ENCODE measurements at places on chromosomes 13 and 19.

DNA sequence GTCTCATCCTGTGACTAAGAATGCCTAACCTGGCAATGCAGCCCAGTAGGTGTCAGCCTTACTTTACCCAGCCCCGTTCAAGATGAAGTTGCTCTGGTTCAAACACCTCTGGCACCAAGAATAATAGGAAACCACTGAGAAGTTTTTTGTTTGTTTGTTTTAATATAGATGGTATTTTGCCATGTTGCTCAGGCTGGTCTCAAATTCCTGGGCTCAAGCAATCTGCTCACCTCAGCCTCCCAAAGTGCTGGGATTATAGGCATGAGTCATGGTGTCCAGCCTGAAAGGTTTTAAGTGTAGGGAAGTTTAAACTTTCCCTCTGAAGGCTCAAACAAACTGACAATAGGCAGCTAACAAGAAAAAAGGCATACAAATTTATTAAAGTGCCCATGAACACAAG is 51.2 kb upstream of the ABCC4 start:
- DNase-seq: no peak

DNA sequence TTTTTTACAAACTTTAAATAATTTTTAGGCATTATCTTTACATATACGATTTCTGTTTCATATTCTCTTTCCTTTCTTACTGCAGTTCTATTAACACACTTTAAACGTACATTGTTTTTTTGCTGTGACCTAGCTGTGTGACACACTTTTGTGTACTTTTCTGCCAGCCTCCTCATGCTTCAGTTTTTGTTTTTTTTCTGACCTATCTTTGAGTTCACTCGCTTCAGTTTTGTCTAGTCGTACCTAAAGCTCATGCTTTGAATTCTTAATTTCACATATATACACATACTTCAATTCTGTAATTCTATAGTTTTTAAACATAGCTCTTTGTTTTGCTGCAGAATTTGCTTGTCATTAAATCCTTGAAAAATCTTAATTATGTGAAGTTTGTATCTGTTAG is 150.4 kb downstream of the PDS5B start:
- no peak for DNase-seq

DNA sequence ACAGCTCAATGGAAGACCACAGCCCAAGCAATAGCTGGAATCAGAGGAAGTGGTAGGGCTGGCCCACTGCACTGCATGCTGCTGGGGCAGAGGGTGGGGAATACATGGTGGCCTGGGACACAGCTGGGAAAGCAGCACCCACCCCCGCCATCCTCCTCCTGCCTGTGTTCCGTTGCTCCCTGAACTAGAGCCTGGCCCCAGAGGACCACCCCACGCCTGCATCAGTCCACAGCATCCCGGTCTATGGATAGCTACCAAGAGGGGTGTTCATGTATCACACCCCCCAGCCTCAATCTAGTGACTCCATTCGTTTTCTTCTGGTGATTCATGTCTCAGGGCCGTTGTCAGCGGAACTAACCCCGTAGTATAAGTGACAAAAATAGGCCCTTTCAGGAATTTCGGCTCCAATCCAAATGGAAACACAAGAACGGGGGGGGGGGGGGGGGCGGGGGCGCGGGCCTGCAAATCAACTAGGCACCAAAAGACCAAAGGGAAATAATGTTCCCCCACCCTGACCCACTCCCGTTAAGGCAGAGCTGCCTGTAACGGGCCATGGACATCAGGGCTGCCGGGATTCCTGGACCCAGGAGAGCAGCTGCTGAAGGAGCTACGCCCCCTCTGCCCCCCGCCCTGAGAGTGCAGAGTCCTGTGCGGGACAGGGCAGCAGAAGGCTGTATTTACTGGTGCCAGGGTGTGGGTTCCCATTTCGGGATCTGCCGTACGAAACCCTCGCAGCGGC is 18.9 kb upstream of the EPHX3 start:
- no peak for DNase-seq

DNA sequence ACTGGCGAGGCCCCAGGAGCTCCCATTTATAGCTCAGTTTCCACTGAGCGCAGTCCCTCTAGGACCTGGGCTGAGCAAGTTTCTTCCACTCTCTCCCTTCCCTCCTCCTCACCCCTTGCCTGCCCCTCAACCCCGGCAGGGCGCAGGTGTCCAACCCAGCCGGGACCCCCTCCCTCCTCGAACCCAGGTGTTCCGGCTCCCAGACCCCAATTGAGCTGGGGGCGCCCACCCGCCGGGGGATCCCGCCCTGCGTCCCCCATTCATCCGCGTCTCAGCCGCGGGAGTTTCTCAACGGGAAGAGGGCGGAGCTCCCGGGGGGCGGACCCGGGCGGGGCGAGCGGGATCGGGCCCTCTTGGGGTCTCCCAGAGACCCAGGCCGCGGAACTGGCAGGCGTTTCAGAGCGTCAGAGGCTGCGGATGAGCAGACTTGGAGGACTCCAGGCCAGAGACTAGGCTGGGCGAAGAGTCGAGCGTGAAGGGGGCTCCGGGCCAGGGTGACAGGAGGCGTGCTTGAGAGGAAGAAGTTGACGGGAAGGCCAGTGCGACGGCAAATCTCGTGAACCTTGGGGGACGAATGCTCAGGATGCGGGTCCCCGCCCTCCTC is at the start of gene KIRREL2:
Gene KIRREL2 (plus strand): TSS at position 366 of the 604 bp plus-strand sequence. CDS start 209 bp downstream, at position 575.
- peak; percentile 86 for DNase-seq

DNA sequence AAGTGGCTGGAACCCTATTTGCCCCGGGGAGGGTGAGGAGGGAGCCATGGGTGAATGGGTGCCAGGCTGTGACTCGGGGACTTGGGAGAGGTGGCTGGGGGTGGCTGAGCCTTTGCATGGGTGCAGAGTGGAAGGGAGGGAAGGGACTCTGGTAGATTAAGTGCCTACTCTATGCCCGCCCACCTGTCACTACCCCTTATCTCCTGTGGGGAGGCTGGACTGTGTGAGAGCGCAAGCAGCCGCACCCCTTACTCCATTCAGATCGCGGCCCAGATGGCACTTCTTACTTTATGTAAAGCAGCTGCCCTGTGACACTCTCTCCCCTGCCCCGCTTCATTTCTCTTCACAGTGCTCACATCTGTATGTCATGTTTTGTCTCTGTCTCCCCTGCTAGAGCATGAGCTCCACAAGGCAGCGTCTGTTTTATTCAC is 2.9 kb downstream of the KASH5 start:
- no peak for DNase-seq

DNA sequence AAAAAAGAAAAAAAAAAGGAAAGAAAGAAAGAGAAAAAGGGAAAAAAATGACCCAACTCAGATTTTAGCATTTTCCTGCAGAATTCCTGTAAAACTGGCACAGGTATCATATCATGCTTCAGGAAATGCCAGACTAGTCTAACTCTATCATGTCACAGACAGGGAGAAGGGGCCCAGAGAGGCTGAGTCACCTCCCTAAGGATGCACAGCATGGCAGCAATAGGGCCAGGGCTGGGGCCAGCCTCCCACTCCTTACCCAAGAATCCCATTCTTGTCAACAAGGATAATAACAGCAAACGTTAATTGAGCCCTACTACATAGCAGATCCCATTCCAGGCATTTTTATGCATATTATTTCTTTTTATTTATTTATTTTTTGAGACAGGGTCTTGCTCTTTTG is 8.5 kb downstream of the GPR4 start:
- DNase-seq: no peak

DNA sequence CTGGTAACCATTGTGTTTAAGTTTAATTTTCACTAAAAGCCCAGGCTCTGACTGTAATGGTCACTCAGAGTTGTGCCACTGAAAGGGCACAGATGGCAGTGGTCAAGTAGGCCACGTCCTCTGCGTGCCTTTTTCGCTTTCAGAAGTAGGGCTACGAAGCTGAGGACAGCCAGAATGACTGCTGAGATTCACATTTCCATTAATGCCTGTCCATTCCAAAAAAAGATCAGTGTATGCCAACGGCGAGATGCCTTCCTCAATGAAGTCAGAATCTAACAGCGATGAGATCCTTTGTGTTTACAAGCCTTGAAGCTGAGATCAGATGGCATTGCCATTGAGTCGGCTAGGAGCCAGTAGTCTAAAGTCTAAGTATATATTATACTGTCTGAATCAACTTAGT is 311.3 kb downstream of the FGF14 start:
- no peak for DNase-seq

DNA sequence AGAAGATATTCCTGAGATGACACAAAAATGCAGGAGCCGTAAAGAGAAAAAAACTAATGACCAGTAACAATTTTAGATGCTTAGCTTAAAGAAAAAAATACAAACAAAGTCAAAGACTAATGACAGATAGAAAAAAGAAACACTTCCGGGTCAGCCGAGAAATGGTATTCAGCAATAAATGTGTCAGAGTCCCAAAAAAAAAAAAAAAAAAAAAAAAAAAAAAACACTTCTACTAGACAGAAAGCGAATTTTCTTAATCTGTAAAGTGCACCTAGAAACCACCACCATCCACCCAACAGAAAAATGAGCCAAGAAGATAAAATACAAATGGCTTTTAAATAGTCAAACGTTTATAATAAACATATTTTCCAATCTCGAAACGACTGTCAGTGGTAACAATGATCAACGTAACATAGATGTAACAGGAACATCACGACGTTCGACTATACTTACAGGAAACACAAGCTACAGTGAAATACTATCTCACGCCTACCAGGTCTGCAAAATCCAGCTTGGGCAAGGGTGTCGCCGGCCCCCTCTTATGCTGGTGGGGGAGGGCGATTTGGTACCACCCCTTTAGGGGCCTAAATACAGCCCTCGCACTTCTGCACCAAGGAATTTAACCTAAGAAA is 10.6 kb downstream of the ABHD17A start:
- no peak for DNase-seq

DNA sequence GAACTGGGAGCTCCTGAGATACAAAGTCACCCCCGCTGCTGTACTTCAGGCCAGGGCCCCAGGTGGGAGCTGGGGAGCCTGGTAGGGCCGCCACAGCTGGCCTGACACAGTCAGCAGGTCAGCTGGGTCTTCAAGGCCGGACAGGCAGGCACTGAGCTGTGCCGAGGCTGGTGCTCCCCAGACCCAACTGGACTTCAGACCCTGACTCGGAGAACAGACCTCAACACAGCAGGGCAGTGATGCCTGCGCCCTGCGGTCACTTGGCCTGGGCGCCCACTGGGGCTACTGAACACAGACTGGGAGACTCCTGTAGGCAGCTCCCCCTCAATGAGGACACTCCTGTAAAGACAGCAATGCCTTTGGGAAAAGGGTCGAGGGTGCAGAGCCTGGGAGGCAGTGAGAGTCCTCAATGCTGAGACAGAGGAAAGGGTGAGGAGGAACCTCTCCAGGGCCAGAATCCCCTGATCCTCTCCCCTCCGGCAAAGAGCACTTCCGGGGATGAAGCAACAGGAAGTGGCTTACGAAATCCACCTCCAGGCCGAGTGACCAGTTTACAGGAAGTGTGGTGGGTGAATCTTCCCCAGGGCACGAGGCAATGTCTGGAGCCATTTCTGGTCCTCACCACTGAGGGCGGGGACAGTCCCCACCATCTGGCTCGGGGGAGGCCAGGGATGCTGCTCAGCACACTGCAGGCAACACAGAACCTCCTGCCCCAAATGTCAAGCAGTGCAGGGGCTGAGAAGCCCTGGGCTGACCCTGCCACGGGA is 40.8 kb upstream of the ISYNA1 start:
- no peak for DNase-seq

DNA sequence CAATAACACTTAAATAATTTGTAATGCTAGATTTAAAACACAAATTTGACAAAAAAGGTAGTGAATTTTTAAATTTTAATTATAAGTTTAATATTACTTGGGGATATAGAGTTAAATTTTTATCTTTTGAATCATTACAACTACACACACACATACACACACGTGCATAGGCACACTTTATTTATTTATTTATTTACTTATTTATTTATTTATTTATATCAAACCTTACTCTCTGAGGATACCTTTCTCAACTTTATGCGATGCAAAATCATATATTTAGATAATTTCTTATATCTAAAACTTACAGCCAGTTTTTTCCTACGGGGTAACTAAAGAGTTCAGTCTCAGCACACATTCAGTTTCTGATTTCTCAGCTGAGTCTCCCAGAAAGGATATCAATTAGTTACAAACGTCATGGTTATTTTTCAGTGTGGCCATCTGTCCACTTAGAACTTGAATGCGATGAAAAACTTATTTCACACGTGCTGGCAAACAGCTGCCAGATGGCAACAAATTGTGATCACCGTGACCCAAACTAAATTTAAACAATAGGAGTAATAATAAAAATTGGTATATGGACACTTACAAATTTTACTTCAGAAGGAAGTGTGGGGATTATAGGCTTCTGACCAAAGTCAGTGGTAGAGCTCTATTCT is 683.1 kb upstream of the PRR20A start:
- DNase-seq: no peak

GRCh38 chr13:91660076-91660415 is 261.6 kb downstream of the GPC5 start:
- no peak for DNase-seq

DNA sequence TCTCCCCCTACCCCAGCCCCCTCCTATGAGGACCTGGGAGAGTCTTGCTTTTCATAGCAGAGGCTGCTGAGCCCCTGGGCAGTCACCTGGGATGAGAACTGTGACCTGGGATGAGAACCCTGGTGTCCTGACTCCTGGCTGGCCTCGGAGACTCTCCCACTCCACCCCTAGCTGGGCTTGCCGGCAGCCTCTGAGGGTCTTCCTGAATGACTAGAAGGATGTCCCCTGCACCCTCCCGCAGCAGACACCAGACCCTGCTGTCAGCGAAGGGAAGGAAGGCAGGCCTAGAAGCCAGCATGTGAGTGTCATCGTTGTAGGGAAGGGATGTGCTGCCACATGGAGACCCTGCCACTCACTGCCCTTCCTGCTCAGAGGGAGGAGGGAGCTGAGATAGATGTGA is 203.4 kb upstream of the ZNF536 start:
- DNase-seq: peak; percentile 33

DNA sequence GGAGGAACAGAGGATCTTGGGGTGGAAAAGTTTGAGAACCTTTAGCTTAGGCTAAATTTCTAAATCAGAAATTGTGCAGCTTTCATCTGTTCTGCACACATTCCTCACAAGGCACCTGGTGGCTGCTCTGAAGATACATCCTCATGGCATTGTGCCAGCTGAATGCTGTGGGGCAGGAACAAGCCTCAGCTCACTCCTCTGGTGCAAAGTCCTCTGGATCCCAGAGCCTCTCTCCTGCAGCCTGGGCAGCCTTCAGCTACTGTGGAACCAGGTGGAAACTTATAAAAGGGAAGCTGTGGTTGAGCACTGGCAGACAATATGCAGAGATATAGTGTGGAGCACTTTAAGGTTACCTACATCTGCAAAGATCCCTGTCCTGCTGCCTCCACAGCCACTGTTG is 72.3 kb downstream of the KCTD12 start:
- DNase-seq: no peak

- DNase-seq: no peak
Measured at GRCh38 chr19:33440682-33441081, 67.2 kb downstream of the CEBPG start.

DNA sequence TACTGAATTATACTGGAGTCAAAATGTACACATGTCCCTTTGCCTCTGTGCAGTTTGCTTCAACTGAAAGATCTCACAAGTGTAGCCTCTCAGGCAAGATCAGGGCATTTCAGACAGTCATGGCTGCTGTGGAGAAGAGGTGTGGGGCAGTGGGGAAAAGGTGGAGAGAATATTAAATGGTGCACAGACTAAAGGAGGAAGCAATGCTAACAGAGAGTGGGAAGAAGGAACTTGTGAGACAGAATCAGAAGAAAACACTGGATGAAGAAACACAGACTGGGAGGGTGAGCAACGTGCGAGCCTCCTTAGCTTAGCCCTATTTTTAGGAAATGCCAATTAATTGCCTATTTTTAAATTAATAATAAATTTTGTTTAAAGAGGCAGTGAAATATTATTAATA is 49.6 kb upstream of the RAP2A start:
- DNase-seq: no peak

GRCh38 chr19:12628040-12629022 is 17.6 kb downstream of the ZNF791 start:
- no peak for DNase-seq

GRCh38 chr19:38170334-38170733 is 53.7 kb downstream of the DPF1 start:
- no peak for DNase-seq

All from ecto neural progenitor cell (in vitro differentiated cells).